Activated T-helper 1 cell treated with anti-CD3 and anti-CD28 coated beads, Interleukin-12 subunit alpha, Interleukin-12 subunit beta, Interleukin-2, Interleukin-4 antibody, amounts not matched to agents 30 ng/mL and 10 ng/mL and 1 ng/mL, durations not matched to agents 14 hours and 24 hours and 36 hours (primary cell): ENCODE measurements at places on chromosomes 7 and 10. TPM values are rescaled to one million over a fixed set of nuclear protein-coding genes. Genes with fewer than 3 reads are reported as not detected.

ANXA8 gene
- total RNA-seq = 0.12 TPM in 1 of 2 replicates, not detected in the other

PSD gene
- 9.9 and 10.6 TPM in 2 replicates for total RNA-seq

PHYH gene
- total RNA-seq = 9.7 and 11.1 TPM in 2 replicates

STYXL1 gene
- total RNA-seq = 35.3 and 38.7 TPM in 2 replicates

ZNF467 gene
- 0.10 TPM in 2 replicates for total RNA-seq

NOS3 gene
- 12.2 and 12.8 TPM in 2 replicates for total RNA-seq

PTPN20 gene
- 0.21 TPM in 1 of 2 replicates, not detected in the other for total RNA-seq

CYP2C8 gene
- total RNA-seq = not detected in 2 replicates

MOGAT3 gene
- total RNA-seq = not detected in 2 replicates

MYL10 gene
- not detected in 2 replicates for total RNA-seq

AOAH gene
- 12.3 and 14.0 TPM in 2 replicates for total RNA-seq

NUTM2D gene
- 1.5 and 2.2 TPM in 2 replicates for total RNA-seq

TRPV5 gene
- not detected in 2 replicates for total RNA-seq

TEX47 gene
- total RNA-seq = not detected in 2 replicates

GNAI1 gene
- total RNA-seq = 5.3 and 6.0 TPM in 2 replicates

HHEX gene
- 0.16 and 0.32 TPM in 2 replicates for total RNA-seq

STAG3 gene
- total RNA-seq = 25.0 and 30.6 TPM in 2 replicates

REEP3 gene
- total RNA-seq = 28.2 and 30.0 TPM in 2 replicates

TRIM56 gene
- total RNA-seq = 41.2 and 45.7 TPM in 2 replicates

MINDY4 gene
- total RNA-seq = 0.96 and 2.2 TPM in 2 replicates

SH2D4B gene
- total RNA-seq = 0.18 and 0.20 TPM in 2 replicates

CNNM1 gene
- 0.20 and 0.21 TPM in 2 replicates for total RNA-seq

OGDHL gene
- 1.2 and 2.8 TPM in 2 replicates for total RNA-seq

CDHR3 gene
- 0.47 TPM in 2 replicates for total RNA-seq

SUN3 gene
- total RNA-seq = not detected in 2 replicates

MSMB gene
- total RNA-seq = not detected in 2 replicates

KAZALD1 gene
- 0.57 and 0.73 TPM in 2 replicates for total RNA-seq

MYO3A gene
- not detected in 2 replicates for total RNA-seq
